Activated CD8-positive, alpha-beta T cell treated with anti-CD3 and anti-CD28 coated beads for 36 hours (primary cell): ENCODE measurements at places on chromosomes 7 and 10. TPM values are rescaled to one million over a fixed set of nuclear protein-coding genes. Genes with fewer than 3 reads are reported as not detected.
A peak's percentile ranks its signal among the peaks of the same experiment; 100 is the strongest.

DNA sequence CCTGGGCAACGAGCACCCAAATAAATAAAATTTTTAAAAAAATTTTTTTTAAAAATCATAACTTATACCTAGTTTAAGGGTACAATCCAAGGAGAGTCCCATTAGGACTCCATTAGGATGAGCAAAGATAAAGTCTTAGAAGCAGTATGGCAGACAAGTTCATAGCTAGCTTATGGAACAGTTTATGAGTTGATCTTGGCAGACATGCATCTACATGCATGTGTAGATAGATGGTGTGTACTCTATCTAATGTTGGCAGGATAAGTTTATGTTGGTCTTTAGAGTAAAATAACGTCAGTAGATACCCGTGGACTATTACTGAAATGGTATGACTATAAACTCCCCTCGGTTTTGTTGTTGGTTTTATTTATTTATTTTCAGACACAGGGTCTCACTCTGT is 40.2 kb downstream of the NSUN6 start:
- DNase-seq, result no peak

DNA sequence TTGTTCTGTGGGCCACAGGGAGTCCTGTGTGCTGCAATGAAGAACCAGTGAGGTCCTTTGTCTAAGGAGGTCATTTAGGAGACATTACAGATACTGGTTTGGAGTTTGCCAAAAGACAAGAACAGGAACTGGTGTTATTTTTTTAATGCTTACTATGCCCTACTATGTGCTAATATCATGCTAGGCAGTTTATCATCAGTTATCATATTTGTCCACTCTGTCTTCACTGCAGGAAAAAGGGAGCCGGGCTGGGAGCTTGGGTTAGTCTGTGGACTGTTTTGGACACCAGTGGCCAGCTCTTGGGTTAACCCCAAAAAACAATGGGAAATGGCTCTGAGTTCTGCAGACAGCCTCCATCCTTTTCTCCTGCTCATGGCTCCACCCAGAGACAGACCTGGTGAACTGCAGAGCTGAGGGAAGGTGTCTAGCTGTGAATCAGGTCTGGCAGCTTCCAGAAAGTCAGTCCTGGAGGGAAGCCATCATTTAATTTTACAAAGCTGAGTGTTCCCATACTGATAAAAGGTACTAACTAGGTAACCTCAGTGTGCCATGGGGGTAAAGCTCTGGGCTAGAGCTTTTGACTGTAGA is 101.2 kb upstream of the ZNF746 start:
- peak; percentile 30 for DNase-seq

GRCh38 chr10:89475591-89475998 is 59.8 kb downstream of the SLC16A12 start:
- DNase-seq, result no peak

GRCh38 chr7:50731703-50732582 is 50.8 kb downstream of the GRB10 start:
- no peak for DNase-seq

DNA sequence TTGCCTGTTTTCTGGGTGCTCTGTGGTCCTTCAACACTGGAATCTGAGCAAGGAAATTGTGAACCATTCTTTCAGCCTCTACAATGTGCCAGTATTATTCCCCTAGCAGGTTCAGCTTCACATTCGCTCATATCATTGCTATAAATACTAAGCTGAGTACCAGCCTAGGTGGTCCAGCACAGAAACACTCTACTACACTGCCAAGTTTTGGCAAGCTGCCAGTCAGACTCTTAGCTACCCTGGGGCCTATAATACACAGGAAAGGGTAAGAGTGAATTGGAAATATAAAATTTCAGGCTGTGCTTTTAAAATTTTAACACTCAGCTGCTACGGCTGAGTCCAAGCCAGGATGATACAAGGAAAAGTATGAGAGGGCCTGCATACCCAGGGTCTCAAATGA is 49.9 kb upstream of the PPP1R3A start:
- DNase-seq, result no peak

DNA sequence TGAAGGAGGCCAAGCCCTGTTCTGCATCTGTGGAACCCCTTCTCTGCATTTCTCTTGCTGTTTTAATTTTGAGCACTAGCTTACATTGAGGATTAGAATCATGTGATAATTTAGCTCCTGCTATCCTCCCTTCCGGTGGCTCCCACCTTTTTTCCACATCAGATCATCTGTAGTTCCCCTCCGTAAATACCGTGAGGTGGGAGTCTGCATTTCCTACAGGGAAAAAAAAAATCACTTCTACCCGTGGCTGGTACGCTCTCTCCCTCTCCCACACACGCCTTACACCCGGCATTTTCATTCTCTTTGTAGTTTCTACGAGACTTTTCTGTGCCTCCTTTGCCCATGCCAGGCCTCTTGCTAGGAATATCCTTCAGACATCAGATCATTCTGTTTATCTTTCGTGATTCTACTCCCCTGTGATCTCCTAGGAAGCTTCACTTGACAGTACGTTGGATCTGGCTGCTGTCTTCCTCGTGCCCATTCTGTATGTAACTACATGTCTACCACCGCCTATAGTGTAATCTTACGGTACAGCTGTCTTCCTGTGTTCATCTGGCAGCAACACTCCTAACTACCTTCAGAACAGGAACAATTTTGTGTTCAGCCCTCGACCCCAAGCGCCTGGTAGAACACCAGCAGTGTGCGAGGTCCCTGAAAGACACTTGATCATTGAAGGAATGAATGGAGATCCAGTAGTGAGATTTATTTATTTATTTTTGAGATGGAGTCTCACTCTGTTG is 41.7 kb upstream of the OCM start:
- no peak for DNase-seq

- no peak for DNase-seq
Observed at GRCh38 chr10:75009426-75009825, 102.0 kb upstream of the SAMD8 start.

DNA sequence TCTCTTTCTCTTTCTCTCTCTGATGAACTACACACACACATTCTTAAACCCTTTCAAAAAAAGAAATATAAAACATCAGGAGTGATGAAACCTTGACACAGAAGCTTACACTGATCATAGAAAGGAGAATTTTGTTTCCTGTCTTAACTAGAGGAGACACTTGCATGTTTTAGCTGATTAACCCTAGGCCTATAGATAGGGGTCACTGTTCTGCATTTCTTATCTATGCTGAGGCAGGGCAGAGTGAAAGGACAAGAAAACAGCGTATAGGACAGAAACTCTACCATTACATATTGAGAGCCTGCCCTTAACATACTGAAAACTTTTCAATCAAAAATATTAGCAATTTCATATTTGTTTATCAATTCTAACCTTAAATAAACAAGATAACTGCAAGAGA is 680.6 kb upstream of the MBL2 start:
- no peak for DNase-seq

DNA sequence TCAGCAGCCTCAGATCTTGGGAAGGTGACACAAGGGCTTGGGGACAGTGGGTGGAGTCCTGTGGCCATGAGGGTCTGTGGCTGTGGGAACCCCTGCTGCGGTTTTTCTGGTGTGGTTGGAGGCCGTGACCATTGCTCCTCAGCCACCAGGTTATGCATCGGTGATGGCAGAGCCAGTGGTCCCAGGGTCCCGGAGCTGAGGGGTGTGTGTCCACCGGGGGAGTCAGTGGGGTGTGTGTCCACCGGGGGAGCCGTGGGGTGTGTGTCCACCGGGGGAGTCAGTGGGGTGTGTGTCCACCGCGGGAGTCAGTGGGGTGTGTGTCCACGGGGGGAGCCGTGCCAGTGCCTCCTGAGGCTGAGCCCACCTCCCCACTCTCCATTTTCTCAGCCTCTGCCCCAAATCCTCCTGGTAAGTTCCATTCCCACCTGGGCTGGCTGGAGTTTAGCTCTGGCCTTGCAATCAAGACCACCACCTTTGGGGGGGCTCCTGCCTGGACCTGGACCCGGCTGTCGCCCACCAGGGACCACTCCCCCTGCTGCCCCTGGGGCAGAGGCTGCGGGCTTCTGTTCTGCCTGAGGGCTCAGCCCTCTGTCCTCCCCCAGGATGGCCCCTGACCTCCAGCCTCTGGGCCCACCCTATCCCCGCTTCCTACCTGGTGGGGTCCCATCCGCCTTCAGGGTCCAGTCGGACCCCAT is 143.5 kb downstream of the ELFN1 start:
- DNase-seq, result no peak

Gene UPK3BL2
- 22.3 TPM for total RNA-seq

Gene PLEKHS1
- not detected for total RNA-seq

Gene MOGAT3
- not detected for total RNA-seq

Gene ANKRD61
- total RNA-seq, result 0.27 TPM

Gene LIPF
- not detected for total RNA-seq

Gene C7orf33
- not detected for total RNA-seq

Gene STK31
- 0.20 TPM for total RNA-seq

Gene NPY
- not detected for total RNA-seq
